Stimulated activated CD4-positive, alpha-beta T cell treated with anti-CD3 and anti-CD28 coated beads, Interleukin-1b, Interleukin-23, amount 100 ng/mL, for 1 hour (primary cell): ENCODE measurements at places on chromosomes 2 and 18.
A peak's percentile ranks its signal among the peaks of the same experiment; 100 is the strongest.

DNA sequence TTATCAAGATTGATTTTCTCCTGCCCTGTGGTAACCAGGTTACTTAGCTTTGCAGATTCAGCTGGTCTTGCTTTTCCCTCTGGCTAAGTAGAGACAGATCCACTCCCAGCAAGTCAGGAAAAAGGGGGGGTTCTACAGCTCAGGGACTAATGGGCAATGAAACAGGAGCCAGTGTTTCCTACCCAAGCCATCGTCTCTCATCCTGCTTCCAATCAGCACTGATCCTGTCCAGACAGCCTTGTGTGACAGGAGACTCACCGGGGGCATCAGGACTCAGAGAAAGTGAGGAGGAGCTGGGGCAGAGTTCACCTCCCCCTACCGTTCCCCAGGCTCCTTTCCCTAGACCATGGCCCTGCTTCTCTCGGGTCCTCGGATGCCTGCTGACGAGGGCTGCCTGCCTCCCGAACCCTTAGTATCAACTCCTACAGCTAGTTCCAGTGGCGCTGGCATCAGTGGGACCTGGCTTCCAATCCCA lies 307.6 kb downstream of the ALK start:
- DNase-seq: no peak

DNA sequence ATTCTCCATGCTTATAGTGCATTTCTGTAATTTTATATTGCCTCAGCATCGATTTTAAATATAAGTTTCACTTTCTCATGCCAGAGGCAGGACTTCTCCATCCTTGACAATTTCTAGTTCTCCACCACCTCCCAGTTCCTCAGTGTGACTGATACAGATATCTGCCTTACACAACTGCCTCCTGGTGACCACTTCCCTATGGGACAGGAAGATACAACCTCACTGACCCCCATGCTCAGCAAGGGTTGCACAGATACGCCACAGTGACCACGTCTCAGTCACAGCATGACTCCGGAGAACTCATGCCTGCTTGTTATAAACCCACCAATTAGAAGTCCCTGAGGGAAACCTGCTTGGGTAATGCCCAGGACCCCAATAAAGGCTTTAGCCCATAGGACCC lies 284.0 kb upstream of the MC4R start:
- DNase-seq: no peak

DNA sequence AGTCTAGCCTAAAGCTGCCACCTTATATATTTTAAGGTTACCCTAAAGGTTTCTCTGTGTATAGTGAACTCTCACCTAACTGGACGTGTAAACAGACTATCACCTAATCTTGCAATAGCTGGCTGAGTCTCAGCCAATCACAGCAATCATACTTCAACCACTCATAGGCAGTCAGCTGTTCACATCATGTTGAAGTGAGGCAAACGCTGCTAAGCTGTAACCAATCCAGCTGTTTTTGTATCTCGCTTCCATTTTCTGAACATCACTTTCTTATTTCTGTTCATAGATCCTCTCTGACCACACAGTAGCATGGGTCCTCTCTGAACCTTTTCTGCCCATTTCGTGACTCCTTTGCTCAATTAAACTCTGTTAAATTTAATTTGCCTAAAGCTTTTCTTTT lies 468.2 kb upstream of the POU3F3 start:
- no peak for DNase-seq

- DNase-seq: no peak
Measured at GRCh38 chr2:84879584-84880394, 1.1 kb downstream of the TRABD2A start.

- no peak for DNase-seq
Measured at GRCh38 chr2:180715044-180715443, 265.4 kb upstream of the UBE2E3 start.

DNA sequence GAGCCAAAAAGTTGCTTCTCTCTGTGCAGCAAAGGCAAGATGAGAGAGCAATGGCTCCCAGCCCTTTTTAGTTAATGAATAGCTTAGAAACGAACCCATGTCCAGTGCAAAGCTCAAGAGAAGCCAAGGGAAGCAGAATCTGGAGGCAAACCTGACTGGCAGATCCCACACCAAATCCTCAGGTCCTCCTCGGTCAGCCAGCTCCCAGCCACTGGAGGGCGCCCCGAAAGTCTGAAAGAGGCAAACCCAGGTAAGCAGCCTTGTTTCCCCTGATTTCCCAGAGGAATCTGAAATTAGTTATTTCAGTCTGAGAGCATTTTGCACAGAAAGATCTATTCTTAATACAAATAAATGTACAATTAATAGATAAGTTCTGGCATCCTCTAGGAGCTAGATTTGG lies 71.3 kb upstream of the PID1 start:
- DNase-seq: no peak

DNA sequence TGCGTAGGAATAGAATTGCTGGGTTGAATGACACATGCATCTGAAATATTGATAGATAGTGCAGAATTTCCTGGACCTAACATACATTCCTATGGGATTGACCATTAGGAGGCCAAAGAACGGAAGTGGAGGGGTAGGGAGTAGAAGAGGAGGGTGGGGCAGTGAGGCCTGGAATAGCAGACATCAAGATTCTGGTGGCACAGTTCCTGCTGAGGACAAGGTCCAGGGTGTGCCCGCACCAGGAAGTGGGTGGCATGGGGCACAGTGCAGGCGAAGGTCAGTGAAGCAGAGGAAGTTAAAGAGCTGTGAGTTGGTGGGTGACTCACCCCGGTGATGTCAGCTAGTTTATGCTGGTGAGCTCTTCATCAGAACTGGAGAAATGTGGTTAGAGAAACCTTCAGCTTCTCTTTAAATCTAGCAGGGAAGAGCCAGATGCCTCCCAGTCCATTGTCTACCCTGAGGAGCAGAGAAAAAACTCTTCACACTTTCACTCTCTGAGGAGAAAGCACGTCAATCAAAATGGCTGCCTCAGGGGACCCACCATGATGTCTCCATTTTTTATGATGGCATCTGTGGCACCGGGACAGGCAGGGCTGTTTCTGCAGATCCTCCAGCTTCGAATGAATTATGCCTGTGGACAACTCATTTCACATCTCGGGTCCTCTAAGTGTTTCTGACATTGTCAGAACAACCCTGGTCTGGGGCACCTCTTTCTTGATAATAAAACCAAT lies 55.9 kb upstream of the CTLA4 start:
- peak; percentile 15 for DNase-seq

GRCh38 chr18:77108001-77108692 lies 24.4 kb downstream of the MBP start:
- no peak for DNase-seq

DNA sequence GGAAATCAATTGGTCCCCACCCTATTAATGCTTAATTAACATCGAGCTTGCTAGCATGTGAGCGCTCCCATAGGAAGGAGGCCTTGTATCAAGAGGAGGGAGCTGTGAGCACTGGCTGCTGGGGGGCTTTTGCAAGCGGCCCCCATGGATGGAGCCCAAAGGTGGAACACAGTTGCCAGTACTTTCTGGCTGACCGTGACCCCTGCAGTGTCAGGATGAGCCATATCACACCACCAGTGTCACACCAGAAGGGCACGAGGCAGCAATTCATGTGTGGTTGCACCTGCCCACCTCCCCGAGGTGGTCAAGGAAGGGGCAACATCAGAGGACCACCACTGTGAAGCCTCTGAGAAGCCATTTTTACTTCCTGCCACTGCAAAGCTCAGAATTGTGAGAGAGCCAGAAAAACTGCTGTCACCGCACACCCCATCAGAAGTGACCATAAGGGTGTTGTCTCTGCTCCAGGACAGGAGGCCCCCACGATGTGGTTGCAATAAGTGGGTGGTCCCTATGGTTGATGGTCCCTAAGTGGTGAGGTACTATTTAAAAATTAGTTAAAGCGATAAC lies 99.8 kb upstream of the RAB6C start:
- no peak for DNase-seq

DNA sequence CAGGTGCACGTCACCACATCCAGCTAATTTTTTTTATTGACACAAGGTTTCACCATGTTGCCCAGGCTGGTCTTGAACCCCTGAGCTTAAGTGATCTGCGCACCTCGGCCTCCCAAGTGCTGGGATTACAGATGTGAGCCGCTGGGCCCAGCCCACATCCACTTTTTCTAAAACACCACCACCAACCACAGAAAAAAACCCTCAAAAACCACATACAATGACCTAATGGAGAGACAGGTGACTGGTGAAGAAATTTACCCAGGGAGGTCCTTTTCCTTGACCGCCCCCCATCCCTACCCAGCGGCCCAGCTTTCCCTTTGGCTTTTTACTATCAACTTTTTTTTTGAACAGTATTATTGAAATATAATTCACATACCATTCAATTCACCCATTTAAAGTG lies 47.9 kb downstream of the CACNB4 start:
- DNase-seq: no peak

- DNase-seq: no peak
Measured at GRCh38 chr2:165024199-165024598, 68.9 kb upstream of the SLC38A11 start.

DNA sequence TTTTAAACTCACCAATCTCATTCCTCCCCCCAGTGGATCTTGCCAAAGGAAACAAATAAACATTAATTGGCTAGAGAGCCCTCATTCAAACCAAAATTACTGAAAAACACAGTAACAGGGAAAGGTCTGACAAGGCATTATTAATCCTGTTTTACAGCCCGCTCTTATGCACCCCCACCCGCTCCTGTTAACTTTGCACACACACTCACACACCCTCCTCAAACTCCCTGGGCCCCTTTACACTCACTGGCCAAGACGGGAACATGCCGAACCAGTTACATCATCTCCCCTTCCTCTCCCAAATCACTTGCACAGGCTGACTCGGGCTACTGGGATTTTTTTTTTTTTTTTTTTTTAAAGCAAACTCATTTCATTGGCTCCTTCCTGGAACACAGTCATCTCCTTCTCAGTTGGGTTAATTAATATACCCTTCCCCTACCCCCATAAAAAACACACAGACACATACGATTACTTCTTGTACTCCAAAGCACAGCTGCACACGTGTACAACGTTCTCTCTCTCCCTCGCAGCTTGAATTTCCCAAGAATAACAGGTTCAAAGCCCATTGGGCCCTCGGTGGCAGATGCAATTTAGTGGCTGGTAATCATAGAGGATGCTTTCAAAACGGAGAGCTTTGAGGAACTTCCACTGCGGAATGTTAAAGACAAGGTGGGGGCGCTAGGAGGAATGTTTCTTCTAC lies 31.8 kb downstream of the KLF7 start:
- DNase-seq: no peak

GRCh38 chr18:24273596-24273995 lies 124.0 kb downstream of the OSBPL1A start:
- DNase-seq: no peak

DNA sequence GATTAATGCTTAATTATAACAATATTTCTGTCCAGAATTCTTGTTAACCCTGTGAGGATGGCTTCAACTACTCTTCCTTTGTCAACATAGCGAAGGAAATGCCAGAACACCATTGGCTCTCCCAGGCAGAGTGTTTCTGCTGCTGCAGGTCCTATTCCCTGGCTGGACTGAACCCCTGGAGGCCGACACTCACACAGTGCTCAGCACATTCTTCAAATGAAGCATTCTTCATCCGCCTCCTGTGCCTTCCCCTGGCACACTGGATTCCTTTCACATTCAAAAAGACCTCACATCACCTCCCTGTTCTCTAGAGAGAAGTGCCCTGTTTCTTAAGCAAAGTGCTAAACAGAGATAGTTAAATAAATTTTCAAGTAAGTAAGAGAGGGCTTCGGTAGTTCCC lies 187.3 kb upstream of the MSH6 start:
- DNase-seq: no peak

- peak; percentile 57 for DNase-seq
Measured at GRCh38 chr2:102020596-102021170, 28.9 kb downstream of the IL1R2 start.

- DNase-seq: no peak
Measured at GRCh38 chr18:55300421-55300935, 287.5 kb downstream of the TCF4 start.

GRCh38 chr2:228649447-228649846 lies 468.0 kb upstream of the SPHKAP start:
- DNase-seq: no peak

- DNase-seq: no peak
Measured at GRCh38 chr18:79105455-79105854, 36.3 kb downstream of the ATP9B start.

DNA sequence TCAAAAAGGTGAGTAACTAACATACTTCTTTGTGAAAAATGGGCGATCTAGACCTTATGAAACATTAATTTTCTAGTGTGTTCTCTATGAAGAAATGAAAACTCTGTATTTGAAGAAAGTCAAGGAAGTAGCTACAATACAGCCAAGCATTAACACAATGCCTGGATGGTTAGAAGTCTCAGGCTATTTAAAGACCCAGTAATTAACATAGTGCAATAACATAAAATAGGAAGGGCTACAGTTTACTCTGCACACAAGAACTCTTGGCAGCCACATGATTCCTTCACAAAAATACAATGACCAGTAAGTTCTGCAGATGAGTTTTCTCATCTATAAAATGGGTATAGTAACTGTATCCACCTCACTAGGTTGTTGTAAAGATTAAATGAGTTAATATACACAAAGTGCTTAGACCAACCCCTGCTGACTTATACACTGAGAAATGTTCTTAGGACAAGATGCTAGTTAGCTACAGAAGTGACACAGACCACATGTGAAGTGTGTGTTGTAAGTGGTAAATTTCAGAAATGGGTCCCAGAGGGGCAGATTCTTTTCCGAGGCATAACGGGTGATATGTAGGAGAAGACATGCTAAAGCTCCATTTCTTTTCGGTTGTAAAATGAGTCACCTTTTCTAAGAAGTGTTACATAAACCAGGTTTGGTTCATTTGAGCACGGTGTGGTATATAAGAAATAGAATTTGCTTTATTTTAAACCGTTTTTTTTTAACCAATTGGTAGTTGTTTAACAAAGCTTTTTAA lies 61.8 kb downstream of the CXCR4 start:
- no peak for DNase-seq

DNA sequence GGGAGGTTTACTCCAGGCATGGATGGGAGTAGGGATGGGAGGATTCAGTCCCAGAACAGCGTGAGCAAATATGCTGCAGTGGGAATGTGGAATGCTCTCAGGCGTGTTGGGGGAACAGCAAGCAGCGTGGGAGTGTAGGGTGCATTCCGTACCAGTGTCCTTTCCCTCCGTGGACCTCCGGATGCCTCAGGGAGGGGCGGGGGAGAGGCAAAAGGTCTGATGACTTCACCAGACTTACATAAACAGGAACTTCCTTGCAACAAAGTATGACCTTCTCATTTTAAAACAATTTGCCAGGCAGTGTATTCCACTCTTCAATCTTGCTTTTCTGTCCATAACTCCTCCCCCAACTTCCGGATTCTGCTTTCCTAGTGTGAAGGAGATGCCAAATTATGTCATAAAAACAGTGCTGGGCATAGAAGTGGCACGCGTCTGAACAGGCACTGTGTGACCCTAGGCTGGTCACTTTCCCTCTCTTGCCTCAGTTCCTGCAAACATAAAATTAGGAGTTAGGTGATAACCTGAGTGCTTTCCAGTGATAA lies 36.9 kb downstream of the RPL37A start:
- DNase-seq: no peak

GRCh38 chr18:79251021-79251420 lies 144.7 kb upstream of the NFATC1 start:
- DNase-seq: no peak

GRCh38 chr2:42964439-42965083 lies 172.2 kb upstream of the HAAO start:
- no peak for DNase-seq

- DNase-seq: no peak
Measured at GRCh38 chr2:216370961-216371712, 1.1 kb downstream of the MARCHF4 start.
